IMR-90 (cell line): ENCODE measurements at places on chromosomes 5 and 9. TPM values are rescaled to one million over a fixed set of nuclear protein-coding genes. Genes with fewer than 3 reads are reported as not detected.
A peak's percentile ranks its signal among the peaks of the same experiment; 100 is the strongest.

- no peak for DNase-seq
These were observed 24.5 kb upstream of the SELENOP start for GRCh38 chr5:42836070-42836769.

DNA sequence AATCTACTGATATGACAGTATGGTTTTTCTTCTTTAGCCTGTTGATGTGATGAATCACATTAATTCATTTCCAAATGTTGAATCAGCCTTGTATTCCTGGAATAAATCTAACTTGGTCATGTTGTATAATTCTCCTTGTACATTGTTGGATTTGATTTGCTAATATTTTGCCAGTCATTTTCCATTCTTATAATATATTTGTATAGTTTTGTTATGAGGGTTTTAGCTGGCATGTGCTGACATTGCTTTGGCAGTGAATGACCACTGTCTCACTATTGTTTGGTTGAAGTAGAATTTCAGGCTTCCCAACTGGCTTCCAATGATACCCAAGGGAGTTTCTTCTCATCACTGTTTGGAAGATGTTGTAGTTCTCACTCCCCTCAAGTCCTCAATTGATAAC, 983.0 kb upstream of the PTPRD start:
- DNase-seq: no peak

- DNase-seq: peak; percentile 77
These were observed 12.7 kb downstream of the EEIG1 start for GRCh38 chr9:127968042-127968441.

- DNase-seq: no peak
These were observed 55.7 kb upstream of the SPDL1 start for GRCh38 chr5:169527863-169528262.

DNA sequence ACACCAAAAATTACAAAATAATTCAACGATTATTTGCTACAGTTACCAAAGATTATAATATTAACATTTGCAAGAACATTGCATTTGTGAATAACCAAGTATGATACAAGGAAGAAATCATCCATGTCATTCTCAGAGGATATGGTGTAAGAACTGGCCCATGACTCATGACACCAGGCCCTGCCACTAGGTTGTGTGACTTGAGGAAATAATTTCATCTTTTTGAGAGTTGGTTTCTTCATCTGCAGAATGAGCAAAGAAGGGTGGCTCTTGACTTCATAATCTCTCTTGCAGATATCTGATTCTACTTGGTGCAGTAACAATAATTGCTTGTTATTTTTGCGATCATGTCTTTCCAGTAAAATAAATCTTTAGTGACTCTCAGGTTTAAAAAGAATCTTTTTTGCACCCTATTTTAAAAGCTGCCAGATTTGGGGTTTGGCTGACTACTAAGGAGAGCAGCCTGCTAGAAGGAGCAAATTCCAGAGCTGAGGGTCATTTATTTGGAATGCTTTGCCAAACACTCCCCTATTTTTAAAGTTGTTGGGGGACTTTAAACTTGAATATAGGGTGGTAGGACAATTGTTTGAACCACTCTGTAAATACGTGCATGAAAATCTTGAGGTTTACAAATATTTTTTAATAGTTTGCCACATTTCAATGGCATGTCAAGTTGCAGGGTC, 23.5 kb downstream of the ITGA1 start:
- DNase-seq: peak; percentile 77

PHF24 gene
- not detected in 2 replicates for total RNA-seq

CNTLN gene
- total RNA-seq: 5.9 and 10.6 TPM in 2 replicates

XRCC4 gene
- 4.7 and 11.7 TPM in 2 replicates for total RNA-seq

SLC23A1 gene
- not detected in 2 replicates for total RNA-seq

ROR2 gene
- total RNA-seq: 2.2 and 2.3 TPM in 2 replicates

MAP1B gene
- total RNA-seq: 183 and 212 TPM in 2 replicates

PNPLA7 gene
- under 0.01 TPM in 2 replicates for total RNA-seq

RASGRF2 gene
- total RNA-seq: 5.0 and 5.3 TPM in 2 replicates
